ENCODE measurements at places on chromosomes 7 and 10. TPM values are rescaled to one million over a fixed set of nuclear protein-coding genes. Genes with fewer than 3 reads are reported as not detected.

Gene PFKP
- 78.2 TPM for total RNA-seq

DNA sequence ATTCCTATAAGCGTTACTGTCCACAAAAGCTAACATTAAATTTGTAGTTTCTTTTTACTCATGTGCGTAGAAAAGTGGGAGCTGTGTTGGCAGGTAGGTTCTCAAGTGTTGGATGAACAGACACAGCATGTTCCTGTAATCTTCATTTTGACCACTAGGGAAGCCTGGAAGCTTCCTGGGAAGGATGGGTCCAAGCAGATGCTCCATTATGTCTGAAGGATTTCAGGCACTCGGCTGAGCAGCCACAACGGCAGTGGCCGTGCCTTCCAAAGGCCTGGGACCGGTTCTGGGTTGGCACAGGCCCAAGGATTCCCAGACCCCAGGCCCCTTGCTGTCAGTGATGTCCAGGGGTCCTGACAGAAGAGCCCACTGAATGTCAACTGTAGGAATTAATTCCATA, 386.3 kb downstream of the TNS3 start:
- ATAC-seq, result no peak

- no peak for ATAC-seq
Measured at GRCh38 chr7:82428186-82428961, 15.2 kb downstream of the CACNA2D1 start.

Gene ELN
- 4.9 TPM for total RNA-seq

DNA sequence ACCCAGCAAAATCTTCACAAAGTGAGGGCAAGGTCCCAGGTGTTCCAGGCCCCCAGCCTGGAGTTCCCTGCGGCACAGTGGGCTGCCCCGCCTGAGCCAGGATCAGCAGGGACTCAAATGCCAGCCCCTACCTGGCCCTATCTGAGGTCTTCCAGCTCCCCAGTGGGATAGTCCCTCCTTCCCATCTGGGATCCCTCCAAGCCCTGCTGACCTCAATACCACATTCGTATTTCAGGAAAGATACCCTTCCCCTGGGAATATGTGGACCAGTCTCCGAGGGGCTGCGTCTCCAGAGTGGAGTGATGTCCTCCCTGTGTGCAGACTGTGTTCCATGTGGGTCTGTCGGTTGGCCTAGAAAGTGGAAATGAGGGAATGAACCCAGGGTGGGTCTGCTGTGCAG, 40.9 kb downstream of the ELFN1 start:
- ATAC-seq, result no peak

GRCh38 chr10:110547139-110547761, 20.2 kb upstream of the SMC3 start:
- ATAC-seq, result peak; percentile 51
